ENCODE measurements at places on chromosomes 11 and 22.

- DNase-seq: no peak
Observed at GRCh38 chr11:1152316-1153104, 5.2 kb upstream of the MUC5AC start.

GRCh38 chr11:4008116-4008515, 86.5 kb upstream of the RRM1 start:
- no peak for DNase-seq

DNA sequence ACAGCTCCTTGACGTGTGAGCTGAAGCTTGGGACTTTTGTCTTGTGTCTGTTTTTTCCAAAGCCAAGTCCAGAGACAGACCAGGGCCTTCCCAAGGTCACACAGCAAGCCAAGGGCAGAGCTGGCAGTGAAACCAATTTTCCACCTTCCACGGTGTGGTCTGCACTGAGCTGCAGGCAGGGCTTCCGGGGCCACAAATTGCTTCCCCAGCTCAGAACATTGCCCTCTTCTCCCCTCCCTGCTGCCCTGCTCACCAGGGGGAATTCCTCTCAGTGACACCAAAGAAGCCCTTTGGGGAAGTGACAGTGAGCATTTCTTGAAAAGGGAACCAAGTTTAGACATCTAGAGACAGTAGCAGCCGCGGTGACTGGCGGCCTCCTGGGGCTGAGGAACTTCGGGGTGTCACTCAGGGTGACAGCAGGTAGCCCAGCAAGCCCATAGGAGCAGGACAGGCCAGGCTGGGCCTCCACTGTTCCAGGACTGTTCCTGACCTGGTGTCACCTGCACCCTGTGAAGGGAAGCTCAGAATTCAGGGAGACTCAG, 9.2 kb downstream of the FXYD2 start:
- peak; percentile 88 for DNase-seq

- peak; percentile 53 for DNase-seq
Observed at GRCh38 chr11:123454060-123454651, 24.1 kb downstream of the GRAMD1B start.

GRCh38 chr11:114386545-114386944, 13.8 kb downstream of the C11orf71 start:
- no peak for DNase-seq

GRCh38 chr11:73426219-73426850, 50.1 kb downstream of the RELT start:
- no peak for DNase-seq

DNA sequence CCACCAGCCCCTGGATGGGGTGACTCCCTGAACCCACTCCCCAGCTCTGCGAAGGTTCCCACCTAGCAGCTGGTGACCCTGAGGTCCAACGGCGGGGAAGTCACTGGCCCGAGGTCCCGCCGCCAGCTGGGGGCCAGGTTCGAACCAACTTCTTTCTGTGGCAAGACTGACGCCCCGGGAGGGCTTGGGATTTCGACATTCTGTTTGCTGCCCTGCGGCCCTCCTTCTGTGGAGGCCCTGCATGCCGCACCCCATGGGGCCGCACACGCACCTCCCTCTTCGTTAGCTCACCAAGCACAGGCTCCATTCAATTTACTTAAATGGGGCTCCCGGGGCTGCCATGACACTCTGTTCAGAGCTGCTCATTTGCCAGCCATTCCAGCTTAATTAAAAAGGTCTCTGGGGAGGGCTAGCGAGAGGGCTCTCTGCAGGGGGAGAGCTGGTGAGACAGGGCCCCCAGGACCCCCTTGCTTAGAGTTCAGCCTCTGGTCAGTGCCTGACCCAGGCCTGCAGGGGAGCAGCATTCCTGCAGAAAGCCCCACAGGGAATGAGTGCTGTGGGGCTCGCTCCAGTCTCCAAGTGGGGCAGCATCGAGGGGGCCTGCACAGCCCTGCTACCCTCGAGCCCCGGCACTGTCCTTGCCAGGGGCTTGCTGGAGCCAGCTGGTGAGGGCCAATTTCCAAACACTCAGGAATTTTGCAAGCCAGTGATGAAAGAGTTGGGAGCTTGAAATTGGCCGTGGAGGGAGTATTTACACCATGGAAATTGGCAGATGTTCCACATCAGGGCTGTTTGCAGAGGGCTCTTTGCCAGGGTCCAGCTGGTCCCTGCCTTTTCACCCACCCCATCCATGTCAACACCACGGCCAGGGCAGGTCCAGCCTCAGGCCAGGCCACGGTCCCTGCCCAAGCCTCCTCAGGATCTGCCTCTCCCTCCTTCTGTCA, 80.8 kb downstream of the CACNA1I start:
- DNase-seq: no peak

GRCh38 chr11:76885390-76886097, 24.8 kb downstream of the ACER3 start:
- DNase-seq: peak; percentile 8

- DNase-seq: no peak
Observed at GRCh38 chr22:30198921-30199320, 47.6 kb downstream of the LIF start.

DNA sequence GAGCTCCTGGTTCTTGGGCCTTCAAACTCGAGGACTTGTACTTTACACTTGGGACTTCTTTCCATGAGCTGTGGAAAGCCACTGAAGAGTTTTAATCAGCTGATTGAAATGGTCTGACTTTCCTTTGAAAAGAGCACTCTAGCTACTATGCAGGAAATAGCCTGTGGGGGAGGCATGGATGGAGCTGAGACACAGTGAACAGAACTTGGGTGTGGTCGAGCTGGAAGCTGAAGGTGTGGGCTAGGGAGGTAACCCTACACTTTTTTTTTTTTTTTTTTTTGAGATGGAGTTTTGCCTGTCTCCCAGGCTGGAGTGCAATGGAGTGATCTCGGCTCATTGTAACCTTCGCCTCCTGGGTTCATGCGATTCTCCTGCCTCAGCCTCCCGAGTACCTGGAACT, 17.5 kb upstream of the CAPRIN1 start:
- DNase-seq: no peak

DNA sequence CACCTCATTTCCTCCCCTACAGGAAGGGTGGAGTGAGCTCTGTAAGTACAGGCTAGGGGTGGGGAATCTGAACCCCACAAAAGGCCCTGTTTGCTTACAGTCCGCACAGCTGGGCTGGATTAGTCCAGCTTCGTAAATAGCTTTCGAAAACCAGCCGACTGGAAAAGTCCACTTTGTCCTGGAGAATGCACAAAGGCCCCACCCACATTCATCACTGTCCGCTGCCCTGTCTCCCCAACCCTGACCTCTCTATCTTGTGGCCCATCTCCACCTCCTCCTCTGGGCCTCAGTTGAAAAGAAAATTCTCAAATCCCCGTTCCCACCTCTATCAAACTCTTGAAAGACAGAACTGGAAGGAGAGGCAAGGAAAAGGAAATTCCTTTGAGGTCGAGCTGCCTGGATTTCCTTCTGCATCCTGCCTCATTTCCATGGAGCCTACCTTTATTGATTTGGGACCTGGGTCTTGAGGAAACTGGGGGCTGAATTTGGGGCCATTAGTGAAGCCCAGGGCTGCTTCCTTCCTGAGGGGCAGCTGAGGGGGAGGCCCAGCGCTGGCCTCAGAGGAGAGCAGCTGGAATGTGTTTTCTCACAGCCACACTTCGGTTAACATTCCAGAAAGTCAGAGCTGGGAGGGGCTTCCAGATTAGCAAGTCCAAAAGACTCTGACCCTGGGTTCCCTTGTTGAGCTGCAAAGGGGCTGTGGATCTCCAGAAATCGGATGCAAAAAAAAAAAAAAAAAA, 147.6 kb downstream of the FBXO7 start:
- no peak for DNase-seq

DNA sequence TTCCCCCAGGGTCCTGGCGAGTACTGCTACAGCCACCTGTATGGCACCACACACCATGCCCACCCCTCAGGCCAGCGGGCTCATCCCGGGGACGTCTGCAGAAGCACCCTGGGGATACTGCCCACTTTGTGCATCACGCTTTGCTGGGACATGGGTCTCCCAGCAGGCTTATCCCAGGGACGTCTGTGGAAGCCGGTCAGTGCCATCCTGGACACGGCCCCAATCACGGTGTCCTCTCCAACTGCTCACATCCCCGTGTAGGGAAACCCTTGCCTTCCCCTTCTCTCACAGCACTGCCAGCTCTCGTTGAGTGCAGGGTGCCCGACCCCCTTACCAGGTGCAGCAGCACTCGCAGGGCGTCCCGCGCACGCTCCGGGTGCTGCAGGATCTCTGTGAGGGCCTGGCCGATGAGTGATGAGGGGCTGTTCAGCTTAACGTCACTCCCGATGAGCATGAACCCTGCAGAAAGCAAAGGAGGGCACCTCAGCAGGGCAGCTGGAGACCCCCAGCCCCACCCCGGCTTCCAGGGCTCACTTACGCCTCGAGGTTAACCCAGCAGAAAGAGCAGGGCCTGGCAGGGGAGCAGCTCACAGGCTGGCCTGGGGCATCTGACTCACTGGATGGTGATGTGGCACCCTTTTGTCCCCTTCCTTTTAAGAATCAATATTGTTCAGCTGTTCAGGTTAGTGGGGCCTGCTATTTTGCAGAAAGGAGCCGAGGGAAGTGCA, 76.9 kb upstream of the PITPNB start:
- no peak for DNase-seq

DNA sequence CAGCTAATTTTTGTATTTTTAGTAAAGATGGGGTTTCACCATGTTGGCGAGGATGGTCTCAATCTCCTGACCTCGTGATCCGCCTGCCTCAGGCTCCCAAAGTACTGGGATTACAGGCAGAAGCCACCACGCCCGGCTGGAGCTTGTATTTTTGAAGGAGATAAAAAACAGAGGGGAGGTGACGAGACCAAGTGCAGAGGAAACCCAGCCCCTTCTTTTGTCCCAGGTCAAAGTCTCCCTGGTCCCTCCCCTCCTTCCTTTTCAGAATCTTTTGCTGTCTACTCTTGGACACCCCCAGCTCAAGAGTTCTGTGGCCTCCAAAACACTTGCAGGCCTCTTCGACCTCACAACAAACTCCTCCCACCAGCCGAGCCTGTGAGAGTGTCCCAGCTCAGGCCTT, 12.2 kb upstream of the TMEM184B start:
- DNase-seq: no peak

- no peak for DNase-seq
Observed at GRCh38 chr11:20990447-20990846, 321.1 kb downstream of the NELL1 start.
